Mesenchymal stem cell (in vitro differentiated cells and primary cell): ENCODE measurements at places on chromosomes 12 and 14.

- H3K4me3 ChIP-seq: no peak overlapping the region
- no peaks in the 10 kb centered on the region for H3K27me3 ChIP-seq
- DNase-seq: peak; percentile 98
- H3K4me1 ChIP-seq: peaks cover 7% of the 10 kb centered on the region
- H3K27ac ChIP-seq: no peak overlapping the region
These were observed 16.9 kb downstream of the MEG3 start for GRCh38 chr14:100842799-100843198.

DNA sequence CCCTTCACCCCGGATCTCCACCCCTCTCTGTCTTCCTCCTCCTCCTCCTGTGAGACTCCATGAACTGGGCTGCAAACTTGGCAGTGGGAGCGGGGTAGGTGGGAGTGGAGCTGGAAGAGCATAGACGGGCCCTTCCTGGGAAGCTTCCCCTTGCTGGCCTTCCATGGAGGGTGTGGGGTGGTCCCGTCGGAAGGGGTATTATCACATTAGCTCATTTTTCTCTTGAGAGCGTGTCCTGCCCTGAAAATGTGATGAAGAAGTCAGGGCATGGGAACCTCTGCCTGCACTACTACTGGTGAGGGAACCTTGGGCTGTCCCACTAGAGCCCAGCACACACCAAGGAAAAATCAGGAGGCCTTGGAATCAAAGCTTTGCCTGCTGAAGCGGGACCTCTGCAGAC lies 66.5 kb downstream of the CACNA1C start:
- no peak overlapping the region for H3K4me3 ChIP-seq
- H3K36me3 ChIP-seq: peaks cover 3% of the 10 kb centered on the region
- peaks cover 2% of the 10 kb centered on the region for H3K4me1 ChIP-seq
- no peak overlapping the region for H3K27ac ChIP-seq
- no peak for DNase-seq

- no peak overlapping the region for H3K4me3 ChIP-seq
- no peak for DNase-seq
- no peaks in the 10 kb centered on the region for H3K36me3 ChIP-seq
- no peaks in the 10 kb centered on the region for H3K27me3 ChIP-seq
- H3K27ac ChIP-seq: no peak overlapping the region
- H3K4me1 ChIP-seq: no peaks in the 10 kb centered on the region
These were observed 185.1 kb upstream of the VASH1 start for GRCh38 chr14:76576047-76576741.

GRCh38 chr12:42284876-42285275 lies 41.0 kb downstream of the ZCRB1 start:
- H3K27me3 ChIP-seq: no peaks in the 10 kb centered on the region
- H3K4me1 ChIP-seq: no peaks in the 10 kb centered on the region
- H3K4me3 ChIP-seq: no peak overlapping the region
- H3K27ac ChIP-seq: no peak overlapping the region
- DNase-seq: no peak
- no peaks in the 10 kb centered on the region for H3K36me3 ChIP-seq

DNA sequence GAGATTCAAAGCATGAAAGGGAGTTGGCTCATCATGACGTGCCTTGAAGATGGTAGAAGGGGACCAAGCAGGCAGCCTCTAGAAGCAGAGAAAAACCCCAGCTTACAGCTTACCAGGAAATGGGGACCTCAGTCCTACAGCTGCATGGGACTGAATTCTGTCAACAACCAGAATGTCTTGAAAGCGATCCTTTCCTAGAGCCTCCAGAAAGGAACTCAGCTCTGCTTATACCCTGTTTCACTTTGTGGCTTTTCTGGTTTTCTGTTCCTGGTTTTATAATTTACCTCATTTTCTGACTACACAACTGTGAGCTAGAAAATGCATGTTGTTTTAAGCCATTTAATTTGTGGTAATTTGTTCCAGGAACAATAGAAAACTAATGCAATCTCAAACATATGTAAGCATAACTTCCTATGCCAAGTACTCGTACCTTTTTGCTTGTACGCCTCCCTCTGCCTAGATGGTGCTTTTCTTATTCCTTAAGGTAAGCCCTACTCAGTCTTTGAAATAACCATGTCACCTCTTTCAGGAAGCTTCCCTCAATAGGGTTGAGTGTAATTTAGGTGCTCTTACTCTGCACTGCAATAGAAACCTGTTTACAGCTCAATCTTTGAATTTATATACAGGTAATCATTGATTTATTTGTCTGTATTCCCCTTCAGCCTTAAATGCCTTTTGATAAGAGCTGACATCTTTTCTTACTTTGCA lies 348.8 kb downstream of the TMEM117 start:
- H3K36me3 ChIP-seq: no peaks in the 10 kb centered on the region
- no peak for DNase-seq
- H3K27me3 ChIP-seq: no peaks in the 10 kb centered on the region
- no peaks in the 10 kb centered on the region for H3K4me1 ChIP-seq
- H3K4me3 ChIP-seq: no peak overlapping the region

GRCh38 chr14:44149597-44149996 lies 357.5 kb downstream of the FSCB start:
- H3K36me3 ChIP-seq: no peaks in the 10 kb centered on the region
- no peak overlapping the region for H3K27ac ChIP-seq
- H3K4me3 ChIP-seq: no peak overlapping the region
- no peaks in the 10 kb centered on the region for H3K27me3 ChIP-seq
- peak; percentile 41 for DNase-seq

- H3K4me1 ChIP-seq: peaks cover 6% of the 10 kb centered on the region
- H3K4me3 ChIP-seq: no peak overlapping the region
- no peak for DNase-seq
These were observed 6.3 kb downstream of the EVL start for GRCh38 chr14:100071545-100071944.

GRCh38 chr14:100348784-100349685 lies 25.9 kb downstream of the SLC25A47 start:
- H3K4me3 ChIP-seq: no peak overlapping the region
- H3K4me1 ChIP-seq: no peaks in the 10 kb centered on the region
- no peak overlapping the region for H3K27ac ChIP-seq
- no peak for DNase-seq

GRCh38 chr12:96305665-96306064 lies 94.6 kb downstream of the CDK17 start:
- no peaks in the 10 kb centered on the region for H3K4me1 ChIP-seq
- no peak for DNase-seq
- no peak overlapping the region for H3K4me3 ChIP-seq
- no peak overlapping the region for H3K27ac ChIP-seq
- H3K36me3 ChIP-seq: peaks cover 45% of the 10 kb centered on the region
- H3K27me3 ChIP-seq: no peaks in the 10 kb centered on the region

- H3K36me3 ChIP-seq: no peaks in the 10 kb centered on the region
- H3K4me3 ChIP-seq: no peak overlapping the region
- H3K27me3 ChIP-seq: no peaks in the 10 kb centered on the region
- H3K4me1 ChIP-seq: no peaks in the 10 kb centered on the region
These were observed 101.0 kb upstream of the GZMB start for GRCh38 chr14:24734917-24735500.

DNA sequence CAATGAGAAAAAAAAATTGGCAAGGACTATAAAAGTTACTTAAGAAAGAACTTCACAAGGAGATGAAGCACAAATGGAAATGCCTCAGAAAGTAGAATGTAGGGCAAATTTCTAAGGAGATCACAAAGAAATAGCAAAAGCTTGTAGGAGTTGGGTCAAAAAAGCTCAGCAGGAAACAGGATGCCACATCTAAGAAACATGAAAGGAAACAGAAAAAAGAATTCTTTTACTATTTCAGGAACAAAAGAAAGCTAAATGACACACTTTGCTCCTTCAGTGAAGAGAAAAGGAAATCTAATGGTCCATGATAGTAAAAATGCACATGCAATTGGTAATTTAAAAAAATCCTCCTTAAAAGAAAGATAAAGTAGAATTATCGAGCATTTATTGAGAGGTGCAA lies 452.1 kb upstream of the GARIN6 start:
- DNase-seq: no peak
- H3K27me3 ChIP-seq: no peaks in the 10 kb centered on the region
- H3K4me3 ChIP-seq: no peak overlapping the region
- H3K27ac ChIP-seq: no peak overlapping the region

- H3K27ac ChIP-seq: no peak overlapping the region
- H3K4me3 ChIP-seq: no peak overlapping the region
- H3K4me1 ChIP-seq: peaks cover 11% of the 10 kb centered on the region
- peaks cover 3% of the 10 kb centered on the region for H3K36me3 ChIP-seq
- no peak for DNase-seq
These were observed 51.5 kb downstream of the NINJ2 start for GRCh38 chr12:611721-612120.

DNA sequence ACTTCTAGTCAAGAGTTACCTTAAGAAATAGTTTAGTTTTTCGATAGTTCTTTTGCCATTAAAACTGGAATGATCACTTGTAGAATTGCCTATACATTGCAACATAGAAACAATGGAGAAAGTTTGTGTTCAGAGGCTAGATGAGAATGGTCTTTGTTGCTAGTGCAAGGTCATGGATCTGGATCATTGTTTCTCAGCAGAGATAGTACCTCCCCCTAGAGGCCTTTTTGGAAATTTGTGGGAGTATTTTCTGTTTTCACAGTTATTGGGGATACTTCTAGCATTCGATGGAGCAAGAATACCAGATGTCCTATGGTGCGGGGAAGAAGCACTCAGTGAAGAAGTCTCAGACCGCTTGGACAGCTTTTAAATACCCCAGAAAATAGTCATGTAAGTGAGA lies 138.8 kb upstream of the HMGA2 start:
- H3K27ac ChIP-seq: no peak overlapping the region
- H3K4me1 ChIP-seq: no peaks in the 10 kb centered on the region
- no peaks in the 10 kb centered on the region for H3K36me3 ChIP-seq
- no peak overlapping the region for H3K4me3 ChIP-seq

DNA sequence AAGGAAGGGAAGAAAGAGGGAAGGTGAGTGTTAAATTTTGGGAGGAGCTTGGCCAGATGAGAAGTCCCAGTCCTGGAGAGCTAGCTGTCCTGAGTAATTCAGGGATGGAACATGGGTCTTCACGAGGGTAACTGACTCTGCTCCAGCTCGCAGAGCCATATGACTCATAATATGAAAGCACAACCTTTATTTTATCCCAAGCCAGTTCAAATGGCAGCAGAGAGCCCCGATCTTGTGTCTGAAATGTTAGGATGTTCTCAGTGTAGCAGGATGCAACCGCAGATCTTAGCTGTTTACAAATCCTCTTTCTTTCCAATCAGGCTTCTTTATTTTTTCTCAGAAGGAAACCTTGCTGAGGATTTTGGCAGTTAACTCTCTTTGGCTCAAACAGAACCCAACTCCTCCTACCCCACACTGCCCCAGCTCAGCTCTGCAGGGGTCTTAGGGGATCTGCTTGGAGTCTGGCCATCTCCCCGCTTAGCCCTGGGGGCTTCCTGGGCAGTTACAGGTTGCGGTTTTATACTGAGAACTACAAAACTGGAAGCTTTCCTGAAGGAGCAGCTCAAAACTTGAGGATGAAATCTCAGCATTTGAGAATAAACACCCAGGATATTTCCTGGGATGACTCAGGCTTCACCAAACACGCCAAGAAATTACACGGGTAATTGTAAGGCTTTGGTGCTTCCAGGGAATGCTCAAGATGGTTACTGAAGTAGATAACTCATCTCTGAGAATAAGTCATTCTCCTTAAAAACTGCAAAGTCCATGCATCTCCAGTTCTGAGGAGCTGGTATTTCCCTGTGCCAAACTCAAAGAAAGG lies 92.5 kb downstream of the VCPKMT start:
- H3K4me1 ChIP-seq: peaks cover 5% of the 10 kb centered on the region
- no peaks in the 10 kb centered on the region for H3K36me3 ChIP-seq
- peak; percentile 71 for DNase-seq
- no peaks in the 10 kb centered on the region for H3K27me3 ChIP-seq

- peaks cover 7% of the 10 kb centered on the region for H3K4me1 ChIP-seq
- H3K27ac ChIP-seq: peak overlapping the region; percentile 78
- H3K36me3 ChIP-seq: no peaks in the 10 kb centered on the region
- DNase-seq: peak; percentile 70
- no peaks in the 10 kb centered on the region for H3K27me3 ChIP-seq
These were observed 86.0 kb upstream of the HIF1A start for GRCh38 chr14:61609191-61609843.

DNA sequence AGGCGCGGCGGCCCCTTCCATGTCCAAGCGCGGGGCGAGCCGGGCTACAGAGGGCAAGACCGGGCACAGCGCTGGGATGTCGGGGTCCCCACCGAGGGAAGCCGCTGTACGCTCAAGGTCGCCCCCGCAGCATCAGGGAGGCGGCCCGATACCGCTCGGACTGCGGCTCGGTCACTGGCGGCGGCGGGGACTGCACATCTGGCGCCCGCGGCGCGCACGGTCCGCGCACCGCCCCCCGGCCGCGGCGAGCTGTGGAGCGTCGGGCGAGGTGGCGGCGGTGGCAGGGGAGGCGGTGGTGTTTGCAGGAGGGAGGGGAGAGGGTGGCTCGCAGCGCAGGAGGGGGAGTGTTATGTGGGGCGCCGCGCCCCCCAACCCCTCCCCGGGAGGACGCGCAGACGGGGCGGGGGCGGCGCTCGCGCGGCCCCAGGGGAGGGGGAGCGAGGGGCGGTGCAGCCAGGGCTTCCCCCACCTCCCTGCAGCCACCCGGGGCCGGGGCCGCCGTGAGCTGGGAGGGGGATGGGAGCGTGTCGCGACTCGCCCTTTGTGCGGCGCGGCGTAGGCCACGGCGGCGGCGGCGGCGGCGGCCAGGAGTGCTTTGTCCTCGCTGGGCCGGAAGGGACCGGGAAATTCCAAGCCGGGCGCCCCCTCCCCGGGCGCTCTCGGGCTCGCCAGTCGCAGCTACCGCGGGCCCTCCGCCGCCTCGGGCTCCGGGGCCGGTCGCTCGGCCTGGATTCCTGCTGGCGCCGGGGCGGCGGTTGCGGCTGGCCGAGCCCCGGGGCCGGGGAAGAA lies at the start of gene NUAK1:
NUAK1 (minus strand) TSS at position 322 of the 789 bp plus-strand sequence; CDS start at position 21, 301 bp downstream.
- peaks cover 16% of the 10 kb centered on the region for H3K4me1 ChIP-seq
- peak; percentile 63 for DNase-seq
- H3K36me3 ChIP-seq: peaks cover 4% of the 10 kb centered on the region
- peak within 1 kb of the TSS; percentile 80 for H3K27ac ChIP-seq
- H3K27me3 ChIP-seq: no peaks in the 10 kb centered on the region
- peak within 1 kb of the TSS; percentile 83 for H3K4me3 ChIP-seq

GRCh38 chr14:50212726-50213125 lies 18.7 kb downstream of the SOS2 start:
- no peaks in the 10 kb centered on the region for H3K27me3 ChIP-seq
- no peaks in the 10 kb centered on the region for H3K4me1 ChIP-seq
- DNase-seq: no peak

DNA sequence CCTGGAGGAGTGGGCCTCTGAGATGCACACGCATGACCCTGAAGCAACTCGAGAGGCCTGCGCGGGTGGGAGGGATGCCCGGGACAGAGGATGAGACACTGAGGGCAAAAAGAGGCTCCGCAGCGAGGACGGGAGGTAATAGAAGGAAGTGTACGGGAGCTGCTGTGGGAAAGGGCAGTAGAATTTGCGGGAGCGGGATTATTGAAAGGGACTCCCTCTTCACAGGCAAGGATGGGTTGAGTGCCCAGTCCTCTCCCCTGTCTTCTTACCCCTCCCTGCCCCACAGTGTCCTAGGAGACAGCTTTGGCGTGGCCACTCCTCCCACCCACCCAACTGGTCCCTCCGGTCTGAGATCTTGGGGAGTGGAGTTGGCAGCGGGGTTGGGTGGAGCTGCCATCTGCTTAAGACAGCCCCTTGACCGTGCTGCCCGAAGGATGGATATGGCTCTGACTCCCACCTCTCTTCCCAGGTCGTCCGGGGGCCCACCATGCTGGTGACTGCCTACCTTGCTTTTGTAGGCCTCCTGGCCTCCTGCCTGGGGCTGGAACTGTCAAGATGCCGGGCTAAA lies 15.7 kb upstream of the ESPL1 start:
- no peaks in the 10 kb centered on the region for H3K27me3 ChIP-seq
- DNase-seq: no peak
- H3K36me3 ChIP-seq: peaks cover 26% of the 10 kb centered on the region
- peaks cover 17% of the 10 kb centered on the region for H3K4me1 ChIP-seq
- peak overlapping the region; percentile 67 for H3K27ac ChIP-seq

GRCh38 chr14:34911209-34912150 lies 36.3 kb upstream of the BAZ1A start:
- no peak overlapping the region for H3K27ac ChIP-seq
- no peaks in the 10 kb centered on the region for H3K27me3 ChIP-seq
- no peak overlapping the region for H3K4me3 ChIP-seq
- H3K4me1 ChIP-seq: peaks cover 3% of the 10 kb centered on the region
- no peaks in the 10 kb centered on the region for H3K36me3 ChIP-seq
